ENCODE measurements at places on chromosomes 3 and 15. TPM values are rescaled to one million over a fixed set of nuclear protein-coding genes. Genes with fewer than 3 reads are reported as not detected.

Gene STRC
- total RNA-seq, result not detected

Gene CIDEC
- not detected for total RNA-seq

Gene PAQR9
- not detected for total RNA-seq

Gene PRSS50
- not detected for total RNA-seq

Gene ZWILCH
- total RNA-seq, result 11.1 TPM

Gene CHDH
- total RNA-seq, result 0.11 TPM

Gene RAB6B
- 1.0 TPM for total RNA-seq

Gene GOLGA8J
- not detected for total RNA-seq

Gene SAMMSON
- not detected for total RNA-seq

Gene ARRDC4
- total RNA-seq, result 1.1 TPM

Gene UTS2B
- total RNA-seq, result not detected

Gene GOLGA6A
- not detected for total RNA-seq

Gene SEMA3G
- total RNA-seq, result 59.4 TPM

Gene EXD1
- total RNA-seq, result not detected

Gene PP2D1
- total RNA-seq, result not detected

Gene NME9
- total RNA-seq, result not detected

Gene NPAP1
- not detected for total RNA-seq

Gene FBLN2
- total RNA-seq, result 7.7 TPM

Gene CSPG4
- 1.4 TPM for total RNA-seq

Gene CHRFAM7A
- 0.60 TPM for total RNA-seq

Gene ACTRT3
- 1.0 TPM for total RNA-seq

Gene PPARG
- 47.9 TPM for total RNA-seq

Gene CLRN1
- total RNA-seq, result not detected

Gene SPESP1
- total RNA-seq, result 2.6 TPM

Gene SLC9C1
- 0.11 TPM for total RNA-seq

Gene HHLA2
- not detected for total RNA-seq

Gene CNOT10
- total RNA-seq, result 18.2 TPM

Gene TNFSF10
- 101 TPM for total RNA-seq

Gene NR2E3
- 0.22 TPM for total RNA-seq

Gene DIS3L
- 22.8 TPM for total RNA-seq

Gene MYO5C
- total RNA-seq, result 14.3 TPM

Gene SMCO1
- not detected for total RNA-seq

Gene ADAMTS17
- 0.33 TPM for total RNA-seq

Gene GOLGA6L4
- total RNA-seq, result 1.1 TPM

Gene GUCA1C
- total RNA-seq, result not detected

Gene ARL8B
- total RNA-seq, result 64.0 TPM

Gene P2RY12
- total RNA-seq, result not detected

Gene FGF7
- total RNA-seq, result 0.17 TPM

Gene P2RY13
- total RNA-seq, result not detected

Gene HHATL
- total RNA-seq, result not detected

Gene SLC26A6
- 9.4 TPM for total RNA-seq

Data from dermis lymphatic vessel endothelial cell (primary cell).